CD4-positive, alpha-beta T cell treated with Interleukin-10 for 1 hour (primary cell): ENCODE measurements at places on chromosomes 6 and 20.

DNA sequence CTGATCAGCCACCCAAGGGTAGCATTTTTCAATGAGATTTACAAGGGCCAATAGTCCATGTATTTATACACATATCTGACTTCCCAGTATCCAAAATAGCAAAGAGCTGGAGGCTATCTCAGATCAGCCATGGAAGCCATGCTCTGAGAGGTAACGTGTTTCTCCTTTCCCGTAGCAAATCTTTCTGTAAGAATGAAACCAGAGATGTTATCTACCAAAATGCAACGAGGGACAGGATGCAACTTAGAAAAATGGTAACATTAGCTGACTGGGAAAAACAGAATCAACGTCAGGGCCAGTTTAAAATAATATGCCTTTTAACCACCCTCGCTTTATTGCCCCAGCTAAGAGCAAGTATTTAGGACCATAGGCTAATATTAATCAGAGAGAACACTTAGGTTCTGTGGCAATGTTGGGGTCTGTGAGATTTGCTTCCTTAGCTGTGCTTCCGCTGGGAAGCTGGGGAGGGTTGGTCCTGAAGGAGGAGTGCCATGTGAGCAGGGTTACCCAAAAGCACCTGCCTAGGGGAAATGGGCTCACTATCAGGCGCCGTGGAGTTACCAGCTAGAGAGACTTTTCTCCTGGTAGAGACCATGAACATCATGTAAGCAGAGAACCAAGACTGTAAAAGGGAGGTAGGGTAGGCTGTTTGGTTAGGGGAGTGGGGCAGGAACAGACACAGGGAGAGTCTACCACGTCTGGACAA is 1.2 kb downstream of the ZNF831 start:
- DNase-seq = peak; percentile 70

DNA sequence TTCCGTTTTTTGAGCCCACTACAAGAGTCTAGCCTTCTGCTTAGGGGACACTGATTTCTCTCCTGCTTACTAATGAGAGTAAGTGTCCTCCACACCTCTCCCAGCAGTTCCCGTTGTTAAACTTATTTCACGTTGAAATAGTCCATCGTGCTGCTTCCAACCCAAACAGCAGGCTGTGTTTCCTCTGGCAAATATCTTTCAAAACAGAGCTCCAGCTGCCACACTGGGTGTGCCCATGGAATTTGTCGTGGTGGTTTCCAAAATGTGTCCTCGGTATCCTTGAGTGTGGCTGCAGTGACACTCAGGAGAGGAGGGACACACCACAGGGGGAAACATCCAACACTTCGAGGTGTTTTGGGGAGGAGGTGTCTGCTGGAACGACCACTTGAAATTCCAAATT is 176.5 kb upstream of the RALGAPA2 start:
- DNase-seq = no peak

DNA sequence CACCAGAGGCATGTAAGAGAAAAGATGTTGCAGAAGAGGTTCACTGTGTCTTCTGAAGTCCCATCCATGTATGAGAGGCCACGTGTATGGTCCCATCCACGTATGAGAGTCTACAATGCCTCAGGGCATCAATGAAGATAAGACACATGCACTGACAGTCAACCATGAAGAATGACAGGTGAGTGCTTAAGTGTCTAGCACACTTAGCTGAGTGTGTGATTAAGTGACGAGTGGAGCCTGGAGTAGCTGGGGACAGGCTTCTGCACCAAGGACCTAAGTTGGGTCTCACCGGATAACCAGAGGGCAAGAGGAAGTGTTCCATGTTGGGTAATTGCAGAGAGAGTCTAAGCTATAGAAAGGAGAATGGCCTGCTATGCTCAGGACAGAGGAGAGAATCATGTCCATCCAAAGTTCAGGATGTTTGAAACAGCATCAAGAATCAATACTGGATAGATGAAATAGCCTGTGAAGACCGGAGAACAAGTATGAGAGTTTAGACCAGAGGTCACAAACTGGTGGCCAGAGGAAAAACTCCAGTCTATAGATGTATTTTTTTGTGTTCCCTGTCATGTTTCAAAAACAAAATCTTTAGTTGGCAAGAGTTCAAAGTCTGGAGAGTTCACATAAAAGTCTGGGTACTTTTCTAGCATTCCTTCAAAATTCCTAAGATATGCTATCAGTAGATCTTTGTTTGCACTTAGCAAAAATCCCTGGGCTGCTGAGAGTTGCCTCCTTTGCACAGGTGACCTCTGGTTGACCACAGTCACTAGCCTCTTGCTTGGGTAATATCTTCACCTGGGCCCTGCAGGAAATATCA is 165.8 kb downstream of the KIF16B start:
- DNase-seq = no peak

DNA sequence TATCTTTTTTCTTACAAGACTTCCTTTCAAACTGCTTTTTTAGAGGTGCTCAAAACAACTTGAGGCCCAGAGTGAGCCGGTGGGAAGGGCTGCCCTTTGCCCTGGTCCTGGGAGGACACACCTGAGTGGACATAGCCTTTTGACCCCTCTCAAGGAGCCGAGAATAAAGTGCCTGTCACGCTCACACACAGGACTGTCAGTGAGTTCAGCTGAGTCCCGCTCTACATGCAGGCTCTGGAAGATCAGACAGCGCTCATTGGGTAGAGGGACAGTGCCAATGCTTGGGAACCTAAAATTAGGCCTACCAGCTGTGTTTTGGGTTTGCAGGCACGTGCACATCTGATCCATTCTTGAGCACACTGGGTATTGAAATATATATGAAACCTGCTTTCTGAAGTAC is 387.8 kb downstream of the CD83 start:
- no peak for DNase-seq

DNA sequence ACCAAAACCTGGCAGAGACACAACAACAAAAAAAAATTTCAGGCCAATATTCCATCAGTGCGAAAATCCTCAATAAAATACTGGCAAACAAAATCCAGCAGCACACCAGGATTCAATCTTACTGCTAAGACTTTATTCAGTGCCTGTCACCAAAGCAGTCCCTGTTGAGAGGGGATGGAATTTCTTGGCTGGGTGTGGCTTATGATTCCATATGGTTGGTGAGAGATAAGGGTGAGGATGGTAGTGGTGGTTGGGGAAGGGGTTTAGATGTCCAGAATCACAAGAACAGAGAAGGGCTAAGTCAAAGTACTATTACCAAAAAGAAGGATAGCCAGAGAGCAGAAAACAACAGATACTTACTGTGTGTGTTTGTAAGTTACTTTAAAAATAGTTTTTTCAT is 152.8 kb upstream of the SLC35B3 start:
- DNase-seq = no peak

GRCh38 chr6:36949636-36950035 is 4.9 kb upstream of the PI16 start:
- no peak for DNase-seq

GRCh38 chr6:43963203-43963602 is 164.0 kb downstream of the MRPL14 start:
- no peak for DNase-seq

GRCh38 chr20:385448-385847 is 4.9 kb downstream of the TRIB3 start:
- no peak for DNase-seq

- peak; percentile 52 for DNase-seq
These were observed 31.1 kb downstream of the NTSR1 start for GRCh38 chr20:62739581-62740285.

- no peak for DNase-seq
These were observed 20.0 kb upstream of the PLN start for GRCh38 chr6:118528129-118528528.

DNA sequence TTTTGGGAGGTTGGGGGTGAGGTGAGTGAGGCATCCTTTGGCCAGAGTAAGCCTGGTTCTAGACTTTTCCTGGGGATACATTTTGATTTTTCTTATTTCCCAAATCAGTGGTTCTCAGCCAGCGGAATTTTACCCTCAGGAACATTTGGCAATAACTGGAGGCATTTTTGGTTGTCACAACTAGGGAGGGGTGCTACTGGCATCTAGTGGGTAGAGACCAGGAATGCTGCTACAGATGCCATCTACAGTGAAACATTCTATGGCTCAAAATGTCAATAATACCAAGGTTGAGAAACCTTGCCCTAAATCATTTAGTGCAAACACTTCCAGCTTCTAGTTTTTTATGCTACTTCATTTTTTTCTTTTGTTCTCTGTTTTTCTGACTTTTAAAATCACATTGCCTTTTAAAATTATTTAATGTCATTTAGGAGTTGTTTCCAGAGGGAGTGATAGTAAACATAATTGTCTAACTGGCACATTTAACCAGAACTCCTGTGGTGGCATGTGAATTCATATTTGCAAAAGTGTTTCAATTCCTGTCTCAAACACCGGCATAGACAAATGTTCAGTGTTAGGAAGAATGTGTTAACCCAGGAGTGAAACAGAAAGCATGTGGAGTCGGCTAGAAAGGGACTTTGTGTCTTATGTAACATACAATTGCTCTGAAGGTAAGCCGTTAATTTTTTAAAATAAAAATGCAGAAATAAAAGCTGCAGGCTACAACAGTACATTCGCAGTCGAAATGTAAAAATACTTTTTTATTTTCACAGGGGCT is 59.0 kb downstream of the QRSL1 start:
- no peak for DNase-seq

DNA sequence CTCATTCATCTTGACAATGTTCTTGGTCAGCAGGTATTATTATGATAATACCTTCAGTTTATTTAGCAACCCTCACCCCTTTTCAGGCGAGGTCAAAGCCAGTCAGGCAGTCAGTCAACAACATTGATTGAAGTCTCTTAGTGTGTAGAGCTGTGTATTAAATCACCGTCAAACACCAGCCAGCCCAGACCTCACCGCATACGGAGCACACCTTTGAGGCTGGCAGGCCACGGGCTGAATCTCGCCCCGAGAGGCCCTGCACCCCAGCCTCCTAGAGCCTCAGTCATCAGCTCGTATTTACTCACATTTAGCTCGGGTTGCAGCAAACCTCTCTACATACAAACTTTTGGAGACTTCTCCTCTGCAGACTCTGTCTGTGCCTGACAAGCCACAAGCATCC is 36.0 kb upstream of the FOXA2 start:
- no peak for DNase-seq

- DNase-seq = no peak
These were observed 19.1 kb upstream of the TFB1M start for GRCh38 chr6:155333414-155333813.

DNA sequence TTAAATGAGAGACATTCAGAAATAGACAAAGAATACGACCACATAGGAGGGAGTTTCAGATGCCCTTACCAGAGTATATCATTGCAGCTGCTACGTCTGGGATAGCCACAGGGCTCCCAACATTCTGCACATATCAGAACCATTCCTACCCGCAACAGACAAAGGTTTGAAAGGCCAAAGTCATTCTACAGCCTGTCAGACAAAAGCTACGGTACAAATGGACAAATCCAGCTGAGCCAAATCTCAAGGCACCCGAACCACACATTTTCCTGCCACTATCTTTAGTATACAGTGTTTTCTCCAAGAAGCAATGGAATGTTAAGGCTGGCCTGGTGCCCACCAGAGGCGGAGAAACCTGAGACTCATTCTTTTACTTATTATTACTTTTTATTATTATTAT is 30.5 kb upstream of the LYRM2 start:
- DNase-seq = no peak

DNA sequence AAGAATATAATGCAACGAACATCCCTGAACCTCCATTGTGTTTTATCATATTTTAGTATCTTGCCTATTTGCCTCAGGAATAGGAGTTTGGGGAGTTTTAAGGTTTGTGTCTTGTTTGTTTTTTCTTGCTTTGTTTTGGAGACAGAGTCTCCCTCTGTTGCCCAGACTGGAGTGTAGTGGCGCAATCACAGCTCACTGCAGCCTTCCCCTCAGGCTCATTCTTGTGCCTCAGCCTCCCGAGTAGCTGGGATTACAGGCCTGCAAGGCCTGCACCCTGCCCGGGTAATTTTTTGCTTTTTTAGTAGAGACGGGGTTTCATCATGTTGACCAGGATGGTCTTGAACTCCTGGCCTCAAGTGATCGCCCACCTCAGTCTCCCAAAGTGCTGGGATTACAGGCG is 63.3 kb upstream of the CARMIL1 start:
- no peak for DNase-seq

- DNase-seq = no peak
These were observed 438.9 kb upstream of the ZNF337 start for GRCh38 chr20:26135325-26136110.

DNA sequence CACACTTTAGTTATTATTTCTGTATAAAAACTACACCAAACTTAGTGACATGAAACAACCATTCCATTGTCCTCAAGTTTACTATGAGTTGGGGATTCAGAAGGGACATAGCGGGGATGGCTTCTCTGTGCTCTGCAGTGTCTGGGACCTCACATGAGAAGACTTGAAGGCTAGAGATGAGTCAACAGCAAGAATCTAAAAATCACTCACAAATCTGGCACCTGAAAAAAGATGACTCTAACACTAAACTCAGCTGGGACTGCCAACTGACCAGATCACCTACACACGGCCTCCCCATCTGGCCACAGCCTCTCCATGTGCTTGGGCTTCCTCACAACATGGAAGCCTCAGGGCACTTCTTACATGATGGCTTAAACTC is 63.0 kb upstream of the EYA2 start:
- no peak for DNase-seq

- no peak for DNase-seq
These were observed 166.8 kb downstream of the SAMD5 start for GRCh38 chr6:147675281-147675680.

GRCh38 chr20:49572857-49573256 is 4.9 kb upstream of the PTGIS start:
- DNase-seq = no peak
